ENCODE measurements at places on chromosomes 4 and X.

DNA sequence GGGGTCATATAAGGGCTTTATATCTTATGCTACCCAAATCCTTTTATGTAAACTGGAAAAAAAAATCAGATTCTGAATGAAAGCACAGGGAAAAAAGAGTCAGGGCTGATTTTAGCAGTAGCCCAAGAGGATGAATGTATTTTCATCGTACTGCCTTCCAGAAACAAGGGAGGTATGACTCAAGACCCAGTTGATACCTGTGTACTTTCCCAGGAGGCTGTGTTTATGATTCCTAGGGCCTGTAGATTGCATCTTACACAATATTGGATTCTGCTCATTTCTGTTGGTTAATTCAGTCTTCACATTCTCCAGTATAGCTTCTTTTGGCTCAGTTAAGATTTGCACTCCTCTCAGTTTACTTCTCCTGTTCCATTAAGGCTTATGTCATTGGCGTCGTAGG, 127.9 kb upstream of the LIMCH1 start:
- no peak for DNase-seq

DNA sequence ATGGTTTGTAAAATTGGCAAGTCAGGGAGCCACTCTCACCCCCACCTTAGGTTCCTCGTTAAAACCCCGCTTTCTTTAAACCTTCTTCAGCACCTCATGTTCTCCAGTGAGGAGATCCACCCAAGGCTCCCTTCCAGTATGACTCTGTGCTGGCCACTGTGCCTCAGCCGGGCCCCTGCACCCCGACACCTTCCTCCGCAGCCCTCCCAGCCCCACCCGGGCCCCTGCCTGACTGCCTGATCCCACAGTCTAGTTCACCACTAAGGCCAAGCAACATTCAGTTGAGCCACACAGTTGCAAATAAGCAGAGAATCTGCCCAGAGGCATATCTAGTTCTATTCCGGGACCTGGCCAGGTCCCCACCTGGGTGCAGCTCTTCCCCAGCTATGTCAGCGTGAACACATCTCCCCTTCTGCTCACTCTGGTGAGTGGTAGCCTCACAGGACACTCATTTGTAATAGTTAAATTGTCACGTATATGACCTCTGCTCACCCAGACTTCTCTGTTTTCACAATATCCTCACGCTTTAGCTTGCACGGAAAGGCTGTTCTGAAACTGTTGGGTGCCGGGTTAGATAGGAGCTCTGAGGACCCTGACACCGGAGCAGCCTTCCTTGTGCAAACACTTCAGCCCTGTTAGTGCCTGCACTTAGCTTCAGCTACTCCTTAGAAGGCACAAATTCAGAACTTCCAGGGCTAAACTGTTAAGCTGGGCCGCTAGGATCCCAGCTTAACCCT, 146.8 kb downstream of the DCTD start:
- no peak for DNase-seq

DNA sequence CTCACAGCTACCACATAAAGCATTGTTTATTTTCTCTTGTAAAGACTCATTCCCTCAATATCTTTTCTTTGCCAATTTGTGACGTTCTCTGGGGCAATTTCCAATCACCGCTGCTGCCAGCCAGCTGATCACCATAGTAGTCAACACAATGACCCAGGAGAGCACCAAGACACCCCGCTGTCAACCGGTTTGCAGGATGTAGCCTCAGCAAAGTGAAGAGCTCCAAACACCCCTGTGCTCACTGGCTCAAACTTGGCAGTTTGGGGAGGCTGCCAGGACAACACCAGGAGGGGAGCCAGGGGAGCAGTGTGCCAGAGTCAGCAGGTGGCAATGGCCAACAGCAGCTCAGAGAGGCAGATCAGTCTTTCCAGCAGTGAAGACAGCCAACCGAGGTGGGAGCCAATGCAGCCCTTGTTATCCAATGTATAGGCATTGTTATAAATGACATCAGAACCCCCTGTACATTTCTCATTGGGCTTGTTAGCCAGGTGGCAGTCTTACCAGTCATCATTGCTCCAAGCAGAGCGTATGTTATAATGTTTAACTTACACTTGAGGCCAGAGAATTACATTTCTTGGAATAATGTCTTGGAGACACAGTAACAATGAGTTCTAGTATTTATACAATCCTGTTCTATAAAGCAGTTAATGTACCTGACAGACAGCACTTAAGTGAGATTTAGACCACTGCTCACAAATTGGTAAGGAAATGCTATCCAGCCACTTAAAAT, 274.9 kb upstream of the GK2 start:
- DNase-seq, result no peak

DNA sequence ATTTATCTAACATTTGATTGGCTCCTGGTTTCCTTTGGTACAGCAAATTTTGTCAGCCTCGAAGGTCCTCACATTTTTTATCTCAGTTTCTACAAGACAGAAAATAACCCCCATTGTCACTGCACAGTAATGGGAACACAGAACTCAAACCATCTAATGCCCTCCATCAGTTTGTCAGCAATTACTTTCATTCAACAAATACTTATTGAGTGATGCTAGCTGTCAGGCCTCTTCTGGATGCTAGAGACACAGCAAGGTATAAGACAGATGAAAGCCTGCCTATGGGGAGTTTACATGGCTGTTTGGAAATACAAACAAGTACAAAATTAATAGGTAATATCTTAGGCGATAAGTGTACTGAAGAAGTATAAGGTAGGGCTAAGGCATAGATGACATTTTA, 5.0 kb upstream of the HTN3 start:
- DNase-seq, result no peak

DNA sequence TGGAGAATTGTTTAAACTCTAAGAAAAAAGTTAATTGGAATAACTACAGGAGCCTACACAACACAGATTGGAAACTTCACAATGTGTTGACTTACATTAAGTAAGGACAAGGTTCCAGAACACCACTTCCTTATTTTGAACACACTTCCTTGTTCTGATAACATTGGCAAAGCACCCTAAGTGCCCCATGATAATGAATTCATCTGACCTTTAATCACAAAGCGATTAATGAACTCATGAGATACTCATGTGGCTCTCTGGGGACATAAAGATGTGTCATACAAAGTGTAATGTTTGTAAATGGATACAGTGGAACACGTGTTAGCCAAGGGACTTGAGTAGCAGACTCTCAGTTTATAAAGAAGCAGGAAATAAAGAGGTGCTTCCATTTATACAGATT, 69.0 kb upstream of the ATOH1 start:
- DNase-seq, result no peak

DNA sequence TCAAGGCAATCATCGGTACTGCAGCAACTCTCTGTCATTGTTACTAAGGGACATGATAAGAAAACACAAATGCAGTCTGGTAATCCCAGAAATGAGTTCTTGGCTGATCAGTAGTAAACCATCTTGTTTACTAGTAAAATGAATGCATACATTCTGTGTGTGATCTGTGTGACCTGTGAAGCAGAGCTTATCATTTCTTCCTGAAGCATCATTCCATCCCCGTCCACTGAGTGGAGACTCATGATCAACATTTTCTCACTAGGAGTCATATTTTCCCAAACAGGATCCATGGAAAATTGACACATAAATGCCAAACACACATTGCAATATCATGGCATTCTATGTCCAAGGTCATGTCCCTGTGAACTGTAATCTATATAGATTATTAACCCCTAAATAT, 226.1 kb downstream of the ANKRD50 start:
- DNase-seq, result no peak

All from stimulated activated CD4-positive, alpha-beta T cell treated with anti-CD3 and anti-CD28 coated beads, Interleukin-1b, Interleukin-23, amount 100 ng/mL, for 4 hours (primary cell).